Effector CD4-positive, alpha-beta T cell (primary cell): ENCODE measurements at places on chromosomes 3 and 15.

DNA sequence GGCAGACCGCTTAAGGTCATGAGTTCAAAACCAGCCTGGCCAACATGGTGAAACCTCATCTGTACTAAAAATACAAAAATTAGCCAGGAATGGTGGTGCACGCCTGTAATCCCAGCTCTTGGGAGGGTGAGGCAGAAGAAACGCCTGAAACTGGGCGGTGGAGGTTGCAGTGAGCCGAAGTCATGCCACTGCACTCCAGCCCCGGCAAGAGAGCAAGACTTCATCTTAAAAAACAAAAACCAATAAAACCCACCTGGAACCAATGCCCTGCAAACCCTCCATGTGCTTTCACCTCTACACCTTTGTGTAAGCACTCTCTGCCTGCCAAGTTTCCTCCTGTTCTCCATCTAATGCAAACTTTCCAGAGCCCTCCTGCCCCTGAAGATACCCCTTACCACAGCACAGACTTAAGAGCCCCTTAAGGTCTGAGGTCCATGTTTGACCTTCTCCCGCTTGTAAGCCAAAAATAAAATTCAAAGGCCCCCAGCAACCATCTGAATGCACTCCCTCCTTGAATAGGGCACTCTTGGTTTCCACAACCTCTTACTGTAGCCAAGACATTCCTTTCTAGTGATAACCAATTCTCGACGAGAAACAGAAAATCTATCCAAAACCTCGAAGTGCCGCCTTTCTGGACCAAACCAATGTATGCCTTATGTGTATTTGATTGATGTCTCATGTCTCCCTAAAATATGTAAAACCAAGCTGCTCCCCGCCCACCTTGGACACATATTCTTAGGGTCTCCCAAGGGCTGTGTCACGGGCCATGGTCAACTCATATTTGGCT lies 3.0 kb downstream of the RPL32 start:
- no peak for DNase-seq

DNA sequence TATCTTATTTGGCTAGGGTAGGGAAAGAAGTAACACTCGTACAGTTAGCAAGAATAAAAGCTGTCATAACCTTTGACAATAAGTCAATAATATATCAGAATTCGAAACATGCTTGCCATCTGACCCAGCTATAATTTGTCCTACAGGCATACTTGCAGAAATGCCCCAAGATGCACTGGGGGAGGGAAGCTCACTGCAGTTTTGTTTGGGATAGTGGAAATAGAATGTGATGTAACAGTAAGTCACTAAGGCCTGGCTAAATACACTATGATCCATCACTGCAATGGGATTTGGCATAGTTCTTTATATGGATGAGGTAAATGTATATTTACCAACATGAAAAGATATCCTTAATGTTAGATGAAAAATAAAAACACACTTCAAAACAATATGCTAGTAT lies 25.5 kb upstream of the TMOD3 start:
- no peak for DNase-seq

DNA sequence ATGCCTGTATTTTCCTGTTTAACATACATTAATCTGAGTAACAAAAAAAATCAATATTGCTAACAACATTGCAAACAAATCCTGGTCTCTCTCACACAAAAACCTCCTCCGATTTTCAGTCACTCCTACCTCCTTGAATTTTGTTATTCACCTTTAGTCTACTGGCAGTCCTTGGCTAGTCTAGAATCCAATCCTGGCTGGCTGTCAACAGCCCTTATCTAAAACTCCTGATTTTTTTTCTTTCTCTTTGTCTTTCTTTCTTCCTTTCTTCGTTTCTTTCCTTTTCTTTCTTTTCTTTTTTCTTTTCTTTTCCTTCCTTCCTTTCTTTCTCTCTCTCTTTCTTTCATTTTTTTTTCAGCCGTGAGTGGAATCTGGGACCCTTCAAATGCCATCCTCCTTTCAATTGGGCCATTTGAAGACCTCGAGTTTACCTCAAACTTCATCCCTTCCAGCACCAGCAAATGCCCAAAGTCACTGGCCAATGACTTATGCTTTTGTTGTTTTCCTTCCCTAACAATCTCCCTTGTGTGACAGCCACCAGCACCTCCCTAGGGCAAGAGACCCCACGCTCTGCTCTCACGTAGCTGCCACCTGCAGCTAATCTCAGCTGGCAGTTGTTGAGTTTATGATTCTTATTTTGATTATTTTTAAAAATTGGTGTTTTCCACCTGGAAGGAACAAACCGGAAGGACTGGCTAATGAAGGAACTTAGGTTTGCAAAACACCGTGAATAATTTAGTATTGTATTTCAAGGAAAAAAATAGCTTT lies 6.8 kb upstream of the ONECUT1 start:
- DNase-seq: no peak

DNA sequence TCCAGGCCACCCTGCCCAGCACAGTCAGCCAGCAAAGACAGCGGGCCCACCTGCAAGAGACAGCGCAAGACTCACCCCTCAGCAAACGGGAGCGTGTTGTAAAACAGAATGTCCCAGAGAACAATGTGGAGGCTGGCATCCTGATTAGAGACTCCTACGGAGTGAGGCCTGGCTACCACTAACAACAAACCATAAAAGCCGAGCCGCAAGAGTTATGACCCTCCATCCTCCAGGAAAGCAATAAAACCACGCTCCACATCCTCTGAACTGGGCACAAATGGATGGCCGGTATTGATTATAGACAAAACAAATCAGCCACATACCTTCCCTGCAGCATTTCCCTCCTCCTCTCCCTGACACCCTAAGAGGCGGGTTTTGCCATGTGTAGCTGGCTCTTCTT lies 75.8 kb upstream of the LIPC start:
- DNase-seq: no peak
